AG04450 (cell line): ENCODE measurements at places on chromosomes 13 and 19. TPM values are rescaled to one million over a fixed set of nuclear protein-coding genes. Genes with fewer than 3 reads are reported as not detected.

ERVK3-1 gene
- polyA plus RNA-seq, result 41.9 and 44.5 TPM in 2 replicates

NCCRP1 gene
- polyA plus RNA-seq, result not detected in 2 replicates

SERPINE3 gene
- not detected in 2 replicates for polyA plus RNA-seq

C19orf12 gene
- polyA plus RNA-seq, result 27.1 and 27.9 TPM in 2 replicates

C1QTNF9 gene
- polyA plus RNA-seq, result 0.11 and 0.20 TPM in 2 replicates

ADAT3 gene
- 0.35 and 0.55 TPM in 2 replicates for polyA plus RNA-seq

HSPB6 gene
- polyA plus RNA-seq, result 31.7 and 46.5 TPM in 2 replicates

WDR87 gene
- polyA plus RNA-seq, result not detected in 2 replicates

CHAF1A gene
- 5.0 and 6.0 TPM in 2 replicates for polyA plus RNA-seq

ZSCAN5A gene
- 3.7 and 5.8 TPM in 2 replicates for polyA plus RNA-seq

TBXA2R gene
- polyA plus RNA-seq, result 0.84 and 0.99 TPM in 2 replicates

OR7C1 gene
- not detected in 2 replicates for polyA plus RNA-seq

SEMA6B gene
- 0.66 and 1.1 TPM in 2 replicates for polyA plus RNA-seq

SBK2 gene
- polyA plus RNA-seq, result 0.10 and 0.15 TPM in 2 replicates

SLC10A2 gene
- not detected in 2 replicates for polyA plus RNA-seq

MRPS12 gene
- polyA plus RNA-seq, result 19.7 and 28.3 TPM in 2 replicates

ATP4A gene
- polyA plus RNA-seq, result not detected in 2 replicates

LRRC4B gene
- not detected in 2 replicates for polyA plus RNA-seq

MBD3L3 gene
- polyA plus RNA-seq, result not detected in 2 replicates

COG6 gene
- polyA plus RNA-seq, result 32.6 and 48.6 TPM in 2 replicates

S1PR2 gene
- 19.7 and 25.1 TPM in 2 replicates for polyA plus RNA-seq

KIR2DL4 gene
- not detected in 2 replicates for polyA plus RNA-seq

KLHL1 gene
- not detected in 2 replicates for polyA plus RNA-seq

RYR1 gene
- polyA plus RNA-seq, result not detected in 2 replicates

ZNF737 gene
- 10.3 and 10.7 TPM in 2 replicates for polyA plus RNA-seq

CEACAM8 gene
- not detected in 2 replicates for polyA plus RNA-seq

ZMYM2 gene
- 36.5 and 46.1 TPM in 2 replicates for polyA plus RNA-seq

CLEC11A gene
- 43.9 and 64.1 TPM in 2 replicates for polyA plus RNA-seq

ZFR2 gene
- not detected in 2 replicates for polyA plus RNA-seq
